ENCODE measurements at places on chromosomes 5 and 9.

- DNase-seq = no peak
Measured at GRCh38 chr5:126107381-126107780, 315.8 kb upstream of the GRAMD2B start.

DNA sequence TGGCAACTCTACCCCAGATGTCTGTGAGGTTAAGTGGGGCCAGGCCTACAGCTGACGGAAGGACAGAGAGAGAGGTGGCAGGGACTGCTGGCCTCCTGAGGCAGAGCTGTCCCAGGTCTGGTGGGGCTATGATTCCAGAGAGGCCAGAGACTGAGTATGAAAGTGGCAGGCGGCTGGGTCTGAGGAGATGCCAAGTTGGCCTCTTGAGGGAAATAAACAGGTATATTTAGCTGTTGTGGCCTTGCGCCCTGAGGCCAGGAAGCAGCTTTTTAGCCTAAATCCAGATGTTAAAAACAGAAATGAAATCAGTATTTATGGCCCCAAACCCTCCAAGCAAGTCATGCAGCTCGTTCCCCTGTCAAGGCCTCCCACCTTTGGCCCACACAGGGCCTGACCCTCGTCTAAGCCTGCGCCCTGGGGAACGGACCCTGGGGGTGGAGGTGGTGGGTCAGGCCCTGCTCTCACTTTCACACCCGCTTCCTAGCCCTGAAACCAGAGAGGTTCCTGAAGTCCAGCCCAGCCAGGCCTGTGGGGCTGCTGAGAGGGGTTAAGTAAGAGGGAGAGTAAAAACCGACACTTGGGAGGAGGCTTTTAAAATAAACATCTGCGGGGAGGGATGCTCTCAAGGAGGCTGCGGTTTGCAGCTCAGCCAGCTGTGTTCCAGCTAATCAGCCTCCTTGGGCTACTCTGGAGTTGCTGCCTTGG, 18.7 kb downstream of the PCDHGC5 start:
- DNase-seq = no peak

- no peak for DNase-seq
Measured at GRCh38 chr9:96509848-96510247, 59.9 kb downstream of the HABP4 start.

GRCh38 chr5:137248527-137248926, 250.6 kb downstream of the SPOCK1 start:
- DNase-seq = no peak

DNA sequence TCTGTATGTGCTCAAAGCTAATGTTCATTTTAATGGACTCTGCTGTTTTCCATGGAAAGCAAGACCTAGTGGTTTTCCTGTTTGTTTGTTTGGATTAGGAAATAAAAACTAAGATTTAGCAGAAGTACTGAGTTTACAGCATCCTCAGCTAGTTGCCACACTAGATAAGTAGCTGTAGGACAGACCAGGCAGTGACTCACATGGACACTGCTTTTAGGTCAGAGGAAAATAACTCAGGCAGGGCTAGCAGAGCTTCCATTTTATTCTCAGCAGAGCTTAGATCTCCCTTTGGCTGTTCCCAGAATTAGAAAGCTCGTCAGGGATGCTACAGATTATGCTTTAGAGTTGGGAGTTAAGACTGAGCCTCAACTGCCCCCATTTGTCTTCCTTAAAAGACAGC, 204.4 kb downstream of the SH3GL2 start:
- DNase-seq = no peak

DNA sequence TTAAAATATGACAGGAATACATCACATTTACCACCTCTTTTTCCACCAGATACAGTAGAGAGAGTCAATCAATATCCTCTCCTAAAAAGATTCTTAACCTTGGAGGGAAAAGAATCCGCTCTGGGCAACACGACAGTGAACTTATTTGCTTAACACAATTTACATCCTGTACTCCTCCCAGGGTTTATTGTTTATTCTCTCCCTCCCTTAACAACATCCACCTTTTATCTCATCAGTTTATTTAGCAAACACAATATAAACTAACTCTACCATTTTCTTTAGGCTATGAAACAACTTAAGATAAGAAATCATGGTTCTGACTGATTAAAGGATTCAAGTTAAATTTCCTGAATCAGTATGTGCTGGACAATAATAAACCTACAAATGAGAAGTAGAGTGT, 50.9 kb downstream of the CERT1 start:
- no peak for DNase-seq

- peak; percentile 92 for DNase-seq
Measured at GRCh38 chr9:89386797-89387196, 68.5 kb downstream of the SECISBP2 start.

DNA sequence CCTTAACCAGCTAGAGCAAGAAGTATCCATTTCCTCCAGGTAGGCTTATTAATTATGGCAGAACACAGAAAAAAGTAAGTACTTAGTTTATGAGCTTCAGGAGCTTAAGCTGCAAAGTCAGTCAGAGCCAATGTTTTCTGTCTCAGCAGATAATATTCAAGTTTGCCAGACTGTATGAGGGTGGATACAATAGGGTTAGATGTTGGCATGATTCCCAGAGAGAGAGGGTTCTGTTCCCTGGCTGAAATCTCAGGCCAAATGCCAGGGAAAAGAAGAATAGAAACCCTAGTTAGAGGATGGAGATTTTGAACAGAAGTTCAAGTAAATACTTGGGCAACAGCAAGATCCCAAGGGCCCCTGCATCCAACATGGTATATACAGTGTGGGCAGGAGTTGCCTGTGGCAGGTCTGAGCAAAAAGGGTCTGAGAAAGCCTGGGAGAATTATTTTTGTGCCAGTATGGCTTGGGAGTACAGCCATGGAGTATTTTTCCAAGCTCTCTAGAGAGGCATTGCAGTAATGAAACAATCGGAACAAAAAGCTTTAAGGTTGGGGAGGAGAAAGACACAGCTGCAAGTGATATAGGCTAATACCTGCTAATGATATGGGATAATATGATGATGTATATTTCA, 31.0 kb upstream of the ISOC1 start:
- no peak for DNase-seq

DNA sequence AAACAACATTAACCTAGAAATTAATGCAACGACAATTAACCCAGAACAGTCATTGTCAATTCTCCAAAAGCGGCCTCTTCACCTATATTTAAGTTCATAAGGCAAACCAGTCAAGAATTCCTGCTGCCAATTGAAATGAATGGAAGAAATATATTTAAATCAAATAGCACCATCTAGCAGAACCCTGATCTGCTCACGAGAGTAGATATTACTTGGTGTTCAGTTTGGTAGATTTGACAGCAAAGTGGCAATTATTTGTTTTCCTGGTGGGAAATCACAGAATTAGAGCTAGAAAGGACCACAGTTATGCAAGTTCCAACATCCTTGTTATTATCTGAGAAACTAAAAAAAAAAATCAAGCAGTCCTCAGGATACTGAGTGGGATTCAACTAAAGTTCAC, 2.3 kb downstream of the SSBP2 start:
- no peak for DNase-seq

DNA sequence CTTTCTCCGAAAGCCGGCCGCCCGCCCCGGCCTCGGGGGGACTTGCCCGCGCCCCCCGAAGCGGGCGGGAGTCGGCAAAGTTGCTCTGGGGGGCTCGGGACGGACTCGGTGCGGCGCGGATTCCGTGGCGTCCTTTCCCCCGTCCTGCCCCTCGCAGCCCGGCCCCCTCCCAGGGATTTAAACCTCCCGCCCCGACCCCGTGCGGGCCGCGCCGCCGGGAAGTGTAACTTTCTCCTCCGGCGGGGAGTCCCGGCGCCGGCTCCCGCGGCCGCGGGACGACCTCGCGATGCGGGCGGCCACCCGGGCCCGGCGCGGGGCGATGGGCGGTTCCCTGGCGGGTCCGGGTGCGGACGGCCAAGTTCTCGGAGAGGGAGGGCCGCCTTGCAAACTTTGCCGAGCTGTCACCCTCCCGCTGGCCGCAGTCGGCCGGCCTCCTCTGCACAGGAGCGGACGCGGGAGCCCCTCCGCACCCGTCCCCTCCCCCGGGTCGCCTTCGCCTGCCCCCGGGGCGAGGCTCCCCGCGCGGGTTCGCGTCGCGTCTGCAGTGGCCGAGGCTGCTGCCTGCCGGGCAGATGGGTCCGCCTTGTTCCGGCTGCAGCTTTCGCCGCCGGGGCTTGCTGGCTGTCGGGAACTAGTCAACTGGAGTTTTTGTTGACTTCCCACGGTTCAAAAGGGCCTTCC, 732 bp downstream of the PBX3 start:
- no peak for DNase-seq

DNA sequence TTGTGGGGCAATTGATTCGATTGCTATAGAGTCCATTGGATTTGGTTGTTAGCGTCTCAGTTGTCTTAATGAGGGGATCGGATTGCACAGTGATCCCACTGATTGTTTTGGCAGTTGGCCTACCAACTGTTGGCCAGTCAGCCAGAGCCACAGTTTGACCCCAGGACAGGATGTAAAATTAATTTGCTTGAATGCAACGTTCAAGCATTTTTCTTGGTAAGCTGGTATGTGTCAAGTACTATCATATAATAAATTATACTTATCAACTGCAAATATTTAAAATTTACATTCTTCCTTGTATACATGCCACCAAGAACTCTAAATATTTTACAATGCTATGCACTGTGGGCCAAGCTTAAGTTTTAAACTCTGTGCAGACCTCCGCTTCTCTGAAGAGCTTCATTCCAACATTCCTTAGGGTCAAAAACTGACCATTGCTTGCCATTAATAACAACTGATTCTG, 80.4 kb upstream of the OSMR start:
- peak; percentile 24 for DNase-seq

- DNase-seq = no peak
Measured at GRCh38 chr5:157463621-157464518, 3.9 kb downstream of the NIPAL4 start.

DNA sequence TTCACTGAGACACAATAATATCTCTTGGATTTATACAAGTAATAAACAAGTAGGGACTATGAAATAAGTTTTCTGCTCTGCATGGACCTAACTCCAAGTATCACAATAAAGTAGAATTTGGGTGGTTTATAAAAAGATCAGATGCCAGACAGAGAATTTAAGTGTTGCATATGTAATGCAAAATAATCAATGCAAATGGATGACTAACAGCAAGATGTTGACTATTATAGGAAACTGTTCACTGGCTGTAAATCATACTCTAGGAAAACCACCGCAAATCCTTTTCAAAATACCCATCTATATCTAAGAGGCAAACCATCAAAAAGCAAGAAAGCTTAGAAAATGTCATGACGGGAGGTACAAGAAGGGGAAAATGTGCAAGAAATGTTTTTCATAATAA, 539.8 kb upstream of the FAM174A start:
- no peak for DNase-seq

DNA sequence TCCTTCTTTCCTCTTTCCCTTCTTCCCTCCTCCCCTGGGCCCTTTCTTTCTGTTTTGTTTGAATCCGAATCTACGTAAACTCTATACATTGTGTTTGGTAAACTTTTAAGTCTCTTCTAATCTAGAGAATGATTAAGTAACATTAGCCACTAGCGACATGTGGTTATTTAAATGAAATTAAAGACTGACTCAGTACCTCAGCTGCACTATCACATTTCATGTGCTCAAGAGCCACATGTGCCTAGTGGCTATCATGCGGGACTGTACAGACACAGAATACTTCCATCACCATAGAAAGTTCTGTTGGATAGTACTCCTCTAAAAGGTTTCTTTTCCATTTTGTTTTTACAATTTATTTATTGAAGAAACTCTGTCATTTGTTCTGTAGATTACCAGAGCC, 29.0 kb downstream of the DCTN4 start:
- DNase-seq = no peak

GRCh38 chr9:86405926-86406325, 51.7 kb upstream of the TUT7 start:
- DNase-seq = no peak

DNA sequence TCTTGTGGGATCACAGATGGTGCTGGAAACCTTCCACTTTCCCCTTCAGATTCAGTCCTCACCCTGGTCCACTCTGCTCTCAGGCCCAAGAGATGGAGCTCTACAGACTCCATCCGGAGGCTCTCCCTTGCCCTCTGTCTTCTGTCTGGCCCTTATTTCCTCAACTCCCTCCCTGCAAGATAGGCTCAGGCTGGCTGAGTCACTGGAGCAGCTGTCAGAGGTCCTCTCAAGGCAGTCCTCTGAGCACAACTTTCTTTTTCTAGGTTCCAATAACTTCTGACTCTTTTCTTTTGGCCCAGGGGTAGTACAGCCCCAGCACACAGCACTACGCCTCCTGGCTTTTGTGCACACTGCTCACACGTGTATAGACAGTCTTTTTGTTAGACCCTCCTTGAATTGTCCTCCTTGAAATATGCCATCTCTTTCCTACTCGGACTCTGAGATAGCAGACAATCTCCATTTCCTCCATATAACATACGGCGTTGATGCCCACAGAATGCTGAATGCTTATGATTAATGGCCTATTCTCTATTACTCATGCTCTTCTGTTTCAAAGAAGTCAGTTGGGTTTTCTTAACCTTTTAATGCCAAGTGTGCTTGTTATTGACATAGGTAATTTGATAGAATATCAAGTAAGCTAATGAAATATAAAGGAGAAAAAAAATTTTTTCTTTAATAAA, 193.1 kb downstream of the SLC12A2 start:
- no peak for DNase-seq

GRCh38 chr5:73282923-73283322, 109.9 kb downstream of the TMEM174 start:
- DNase-seq = peak; percentile 60

DNA sequence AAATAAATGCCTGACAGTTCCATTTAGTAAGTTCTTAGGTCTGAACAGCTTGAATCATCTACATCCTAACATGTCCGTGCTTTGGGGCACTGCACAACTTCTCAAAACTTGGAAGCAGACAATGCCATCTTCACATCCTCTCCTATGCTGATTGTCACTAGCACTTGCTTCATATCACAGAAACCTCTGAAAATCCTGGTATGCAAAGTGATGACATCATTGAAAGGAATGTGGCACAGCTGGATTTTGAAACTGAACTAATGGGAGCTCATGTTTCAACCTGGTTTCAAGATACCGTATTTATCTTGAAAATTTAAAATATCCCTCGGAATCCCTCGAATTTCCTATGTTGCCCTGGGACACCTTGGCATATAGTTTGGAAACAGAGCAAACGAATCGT, 490.2 kb upstream of the DAP start:
- no peak for DNase-seq

DNA sequence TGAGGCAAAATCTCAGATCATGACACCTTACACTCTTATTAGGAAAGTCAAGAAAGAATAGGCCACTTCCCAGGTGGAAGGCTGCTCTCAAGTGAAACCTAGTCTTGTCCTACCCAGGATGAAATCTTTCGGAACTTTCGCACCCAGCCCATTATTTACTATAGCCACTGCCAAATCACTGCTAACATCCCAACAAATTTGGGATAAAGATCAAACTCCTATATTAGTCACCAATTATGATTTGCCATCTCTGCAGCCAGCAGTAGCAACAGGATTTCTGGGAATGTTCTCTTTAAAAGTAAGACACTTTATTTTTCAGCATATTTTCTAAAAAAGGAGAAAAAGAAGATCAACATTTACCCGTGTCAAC, 224.6 kb downstream of the GAS1 start:
- no peak for DNase-seq

GRCh38 chr5:19169426-19169825, 818.6 kb downstream of the CDH18 start:
- no peak for DNase-seq

GRCh38 chr5:168446983-168447619, 39.2 kb upstream of the RARS1 start:
- DNase-seq = no peak
